ENCODE measurements at places on chromosomes 11 and 22. TPM values are rescaled to one million over a fixed set of nuclear protein-coding genes. Genes with fewer than 3 reads are reported as not detected.

- peaks cover 23% of the 10 kb centered on the region for H3K4me1 ChIP-seq
- H3K4me3 ChIP-seq = no peak overlapping the region
- H3K36me3 ChIP-seq = peaks cover 6% of the 10 kb centered on the region
- H3K27ac ChIP-seq = no peak overlapping the region
- no peak for DNase-seq
These were observed 10.4 kb downstream of the PDHX start for GRCh38 chr11:34926831-34927132.

The HBD gene
- polyA plus RNA-seq = not detected

The MCAT gene
- 10.8 TPM for polyA plus RNA-seq

GRCh38 chr11:21635394-21636145, 557.3 kb upstream of the ANO5 start:
- H3K27ac ChIP-seq = no peak overlapping the region
- H3K4me3 ChIP-seq = no peak overlapping the region
- no peaks in the 10 kb centered on the region for H3K27me3 ChIP-seq
- peaks cover 4% of the 10 kb centered on the region for H3K4me1 ChIP-seq
- DNase-seq = no peak
- no peaks in the 10 kb centered on the region for H3K36me3 ChIP-seq

The GGTLC3 gene
- polyA plus RNA-seq = not detected

The PRDX5 gene
- 239 TPM for polyA plus RNA-seq

DNA sequence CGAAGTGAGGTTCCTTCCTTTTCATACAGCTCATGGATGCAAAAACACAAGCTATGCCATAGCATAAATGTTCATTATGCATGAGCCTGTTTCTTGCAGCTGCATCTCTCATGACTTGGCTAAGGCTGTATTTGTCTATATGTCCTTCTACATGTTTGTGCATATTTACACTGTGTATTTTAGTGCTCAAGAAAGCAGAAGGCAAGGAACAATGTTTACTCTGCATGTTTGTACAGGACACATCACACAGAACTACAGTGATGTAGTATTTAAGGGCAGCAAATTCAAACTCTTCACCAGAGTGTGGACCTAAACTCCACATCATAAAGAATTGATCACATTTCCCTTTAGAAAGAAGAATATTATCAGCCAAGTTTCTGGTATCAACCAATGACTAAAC, 170.3 kb downstream of the CADM1 start:
- no peaks in the 10 kb centered on the region for H3K36me3 ChIP-seq
- no peaks in the 10 kb centered on the region for H3K27me3 ChIP-seq
- H3K4me1 ChIP-seq = no peaks in the 10 kb centered on the region
- DNase-seq = no peak
- H3K27ac ChIP-seq = no peak overlapping the region
- no peak overlapping the region for H3K4me3 ChIP-seq

The SERHL2 gene
- 0.44 TPM for polyA plus RNA-seq

DNA sequence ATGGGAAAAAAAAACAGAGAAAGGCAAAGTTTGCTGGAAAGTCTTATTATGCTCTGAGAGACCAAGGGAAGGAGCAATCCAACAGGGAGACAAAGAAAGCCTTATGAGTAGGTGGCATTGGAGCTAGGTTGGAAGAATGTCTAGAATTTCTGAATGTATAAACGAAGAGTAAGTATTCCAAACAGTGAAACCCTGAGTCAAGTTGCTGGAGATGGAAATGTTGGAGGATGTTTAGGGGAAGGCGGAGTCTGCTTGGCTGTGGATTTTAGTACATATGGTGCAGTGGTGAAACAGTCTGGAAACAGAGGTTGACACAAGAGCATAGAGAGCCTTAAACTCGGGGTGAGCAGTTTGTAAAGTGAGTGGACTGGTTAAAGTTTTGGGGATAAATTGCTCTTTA, 314.8 kb upstream of the CADM1 start:
- H3K27ac ChIP-seq = no peak overlapping the region
- no peaks in the 10 kb centered on the region for H3K36me3 ChIP-seq
- peaks cover 5% of the 10 kb centered on the region for H3K27me3 ChIP-seq
- H3K4me1 ChIP-seq = no peaks in the 10 kb centered on the region

DNA sequence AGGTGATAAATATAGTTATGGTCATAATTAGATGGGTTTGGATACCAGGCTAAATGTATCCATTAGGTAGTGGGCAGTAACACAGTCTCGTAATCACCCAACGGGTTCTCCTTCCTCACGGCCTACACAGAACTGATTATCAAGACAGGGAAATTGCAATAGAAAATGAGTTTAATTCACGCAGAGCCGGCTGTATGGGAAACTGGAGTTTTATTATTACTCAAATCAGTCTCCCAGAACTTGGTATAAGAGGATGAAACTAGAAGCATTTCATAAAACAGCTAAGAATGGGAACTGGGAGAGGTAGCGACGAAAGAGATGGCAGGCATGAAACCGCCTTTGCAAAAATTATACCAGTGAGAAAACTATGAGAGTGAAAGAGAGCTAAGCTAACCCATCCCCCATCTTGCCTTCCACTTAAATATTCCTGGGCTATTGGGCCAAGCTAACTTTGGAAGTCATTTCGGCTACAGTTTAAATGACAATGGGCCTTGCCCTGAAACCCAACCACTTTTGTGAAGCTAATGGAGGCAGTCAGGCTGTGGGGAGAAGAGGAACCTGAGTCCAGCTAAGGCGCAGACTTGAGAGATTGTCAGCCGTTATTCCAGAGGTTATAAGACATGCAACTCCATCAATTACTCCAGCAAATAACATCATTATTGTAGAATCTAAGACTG, 29.6 kb downstream of the CTSC start:
- peaks cover 11% of the 10 kb centered on the region for H3K4me1 ChIP-seq
- no peak overlapping the region for H3K4me3 ChIP-seq
- no peak overlapping the region for H3K27ac ChIP-seq
- H3K36me3 ChIP-seq = peaks cover 40% of the 10 kb centered on the region
- H3K27me3 ChIP-seq = no peaks in the 10 kb centered on the region

The OR4A47 gene
- polyA plus RNA-seq = not detected

GRCh38 chr22:48689206-48689605, 1138.5 kb downstream of the BRD1 start:
- H3K4me1 ChIP-seq = no peaks in the 10 kb centered on the region
- H3K4me3 ChIP-seq = no peak overlapping the region
- H3K27me3 ChIP-seq = no peaks in the 10 kb centered on the region
- DNase-seq = no peak

The MRGPRX4 gene
- not detected for polyA plus RNA-seq

The BTG4 gene
- not detected for polyA plus RNA-seq

GRCh38 chr11:1499261-1499890, 12.8 kb upstream of the MOB2 start:
- H3K36me3 ChIP-seq = peaks cover 25% of the 10 kb centered on the region
- DNase-seq = no peak
- no peaks in the 10 kb centered on the region for H3K27me3 ChIP-seq
- peak overlapping the region; percentile 19 for H3K27ac ChIP-seq
- peaks cover 70% of the 10 kb centered on the region for H3K4me1 ChIP-seq

GRCh38 chr11:62130283-62131169, 6.7 kb downstream of the INCENP start:
- H3K27me3 ChIP-seq = no peaks in the 10 kb centered on the region
- peaks cover 32% of the 10 kb centered on the region for H3K4me1 ChIP-seq
- no peak overlapping the region for H3K27ac ChIP-seq
- no peaks in the 10 kb centered on the region for H3K36me3 ChIP-seq
- H3K4me3 ChIP-seq = no peak overlapping the region
- DNase-seq = no peak

GRCh38 chr11:72856551-72857345, 42.5 kb downstream of the ATG16L2 start:
- no peak overlapping the region for H3K27ac ChIP-seq
- H3K27me3 ChIP-seq = no peaks in the 10 kb centered on the region
- peaks cover 5% of the 10 kb centered on the region for H3K4me1 ChIP-seq
- peaks cover 32% of the 10 kb centered on the region for H3K36me3 ChIP-seq

DNA sequence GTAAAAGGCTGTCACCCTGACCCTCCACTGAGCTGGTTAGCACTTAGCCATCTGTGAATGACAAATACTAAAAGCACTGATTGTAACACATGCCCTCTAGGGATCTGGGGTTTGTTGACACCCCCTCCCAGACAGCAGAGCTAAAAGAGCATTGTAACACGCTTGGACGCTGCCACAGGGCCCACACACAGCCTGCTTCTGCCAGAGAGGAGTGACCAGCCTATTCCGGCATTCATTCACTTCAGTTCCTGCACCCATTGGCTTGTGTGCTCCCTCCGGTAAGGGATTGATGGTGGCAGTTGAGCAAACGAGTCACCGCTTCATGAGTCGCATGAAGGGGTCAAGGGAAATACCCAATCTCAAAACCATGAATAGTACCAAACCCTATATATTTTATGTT, 15.8 kb downstream of the OR10D3 start:
- H3K36me3 ChIP-seq = no peaks in the 10 kb centered on the region
- H3K27me3 ChIP-seq = peaks cover 7% of the 10 kb centered on the region
- H3K4me3 ChIP-seq = no peak overlapping the region
- DNase-seq = no peak

DNA sequence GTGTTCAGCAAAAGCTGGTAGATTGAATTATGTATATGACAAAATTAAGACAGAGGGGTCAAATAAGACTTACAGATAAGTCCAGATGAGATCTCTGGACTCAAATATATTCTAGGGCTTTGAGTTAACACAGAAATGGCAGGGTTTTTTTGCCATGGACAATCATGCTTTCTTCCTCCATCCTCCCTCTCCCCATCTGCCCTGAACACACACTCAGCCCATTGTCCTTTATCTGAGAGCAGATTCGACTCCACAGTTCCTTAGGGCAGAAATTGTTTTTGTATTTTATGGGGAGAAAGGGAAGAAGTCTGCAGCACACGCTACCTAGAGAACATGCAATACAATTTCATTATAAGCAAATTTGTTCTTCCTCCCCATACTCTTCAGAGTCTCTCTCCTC, 86.8 kb downstream of the SLC1A2 start:
- no peak for DNase-seq
- no peaks in the 10 kb centered on the region for H3K27me3 ChIP-seq
- H3K27ac ChIP-seq = peak overlapping the region; percentile 72
- H3K4me1 ChIP-seq = peaks cover 56% of the 10 kb centered on the region

DNA sequence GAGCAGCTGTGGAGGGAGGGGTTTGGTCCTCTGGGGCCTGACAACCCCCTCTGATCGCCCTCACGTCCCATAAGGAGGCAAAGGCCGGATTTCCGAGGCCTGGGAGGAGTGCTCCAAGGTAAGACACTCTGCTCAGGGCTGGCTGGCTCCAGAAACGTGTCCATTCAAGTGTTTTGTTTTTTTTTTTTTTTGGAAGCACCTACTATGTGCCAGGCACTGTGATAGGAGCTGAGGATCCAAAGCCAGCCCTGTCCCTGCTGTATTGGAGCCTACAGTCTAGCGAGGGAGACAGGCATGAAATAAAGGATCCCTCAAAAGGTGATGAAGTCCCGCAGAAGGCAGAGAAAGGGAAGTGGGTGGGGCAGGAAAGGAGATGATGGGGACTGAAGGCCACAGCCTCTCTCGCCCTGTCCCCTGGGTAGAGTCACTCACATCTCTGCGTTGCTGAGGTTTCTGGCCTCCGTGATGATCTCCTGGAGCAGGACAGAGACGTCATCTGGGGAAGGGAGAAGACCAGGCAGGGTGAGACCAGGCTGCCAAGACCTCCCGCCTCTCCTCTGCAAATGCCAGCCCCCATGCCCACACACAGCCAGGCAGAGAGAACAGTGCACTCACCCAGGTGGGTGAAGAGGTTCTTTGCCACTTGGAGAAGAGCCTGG, 89.2 kb downstream of the PDE2A start:
- H3K36me3 ChIP-seq = no peaks in the 10 kb centered on the region
- peaks cover 14% of the 10 kb centered on the region for H3K27me3 ChIP-seq
- H3K27ac ChIP-seq = peak overlapping the region; percentile 79
- H3K4me1 ChIP-seq = peaks cover 17% of the 10 kb centered on the region

- H3K36me3 ChIP-seq = no peaks in the 10 kb centered on the region
- peak overlapping the region; percentile 74 for H3K4me3 ChIP-seq
- H3K27me3 ChIP-seq = peaks cover 10% of the 10 kb centered on the region
- H3K4me1 ChIP-seq = peaks cover 59% of the 10 kb centered on the region
These were observed 91.5 kb downstream of the CACNA1I start for GRCh38 chr22:39661842-39662685.

The PRG3 gene
- not detected for polyA plus RNA-seq

DNA sequence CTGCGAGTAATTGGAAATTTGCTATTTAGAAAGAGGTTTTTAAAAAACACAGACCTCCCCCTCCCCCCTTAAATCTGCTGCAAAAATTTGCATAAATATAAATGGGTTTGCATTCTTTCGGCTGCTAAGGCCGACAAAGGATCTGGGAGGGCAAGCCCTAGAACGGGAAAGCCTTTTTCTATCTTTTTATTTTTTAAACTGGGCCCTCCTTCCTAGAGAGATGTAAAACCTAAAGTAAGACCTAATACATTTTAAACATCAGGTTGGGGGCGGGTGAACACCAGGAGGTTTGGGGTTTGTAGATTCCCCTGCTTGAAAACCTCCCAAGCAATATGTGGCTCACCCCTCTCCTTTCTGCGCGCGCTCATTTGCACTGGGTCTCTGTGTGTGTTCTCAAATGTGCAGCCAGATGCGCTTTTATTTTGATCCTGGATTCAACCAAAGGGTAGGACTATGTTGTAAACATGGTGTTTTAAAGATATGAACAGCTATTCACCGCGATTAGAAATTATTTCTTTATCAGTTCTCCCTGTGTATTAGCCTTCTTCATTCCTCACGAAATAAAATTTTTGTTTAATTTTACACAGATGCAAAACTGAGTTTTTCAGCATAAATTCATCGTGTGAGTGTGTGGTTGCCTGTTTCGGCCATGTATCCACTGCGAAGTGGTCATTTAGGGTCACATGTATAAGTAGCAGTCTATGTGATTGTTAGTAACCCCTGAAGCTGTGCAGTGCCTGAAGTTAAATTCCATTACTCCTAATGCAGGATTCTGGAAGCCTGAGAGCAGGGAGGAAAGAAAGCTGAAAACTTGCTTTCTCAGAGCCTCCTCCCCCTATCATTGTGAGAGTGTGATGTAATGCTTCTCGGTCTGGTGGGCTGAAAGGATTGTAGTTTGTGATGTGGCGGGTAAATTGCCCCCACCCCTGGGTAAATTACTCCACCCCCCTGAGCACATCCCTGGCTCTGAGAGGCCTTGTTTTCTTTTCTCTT, 988 bp downstream of the TNRC6B start:
- peaks cover 37% of the 10 kb centered on the region for H3K4me1 ChIP-seq
- no peaks in the 10 kb centered on the region for H3K27me3 ChIP-seq
- peaks cover 8% of the 10 kb centered on the region for H3K36me3 ChIP-seq

The VWA5A gene
- polyA plus RNA-seq = 9.1 TPM

DNA sequence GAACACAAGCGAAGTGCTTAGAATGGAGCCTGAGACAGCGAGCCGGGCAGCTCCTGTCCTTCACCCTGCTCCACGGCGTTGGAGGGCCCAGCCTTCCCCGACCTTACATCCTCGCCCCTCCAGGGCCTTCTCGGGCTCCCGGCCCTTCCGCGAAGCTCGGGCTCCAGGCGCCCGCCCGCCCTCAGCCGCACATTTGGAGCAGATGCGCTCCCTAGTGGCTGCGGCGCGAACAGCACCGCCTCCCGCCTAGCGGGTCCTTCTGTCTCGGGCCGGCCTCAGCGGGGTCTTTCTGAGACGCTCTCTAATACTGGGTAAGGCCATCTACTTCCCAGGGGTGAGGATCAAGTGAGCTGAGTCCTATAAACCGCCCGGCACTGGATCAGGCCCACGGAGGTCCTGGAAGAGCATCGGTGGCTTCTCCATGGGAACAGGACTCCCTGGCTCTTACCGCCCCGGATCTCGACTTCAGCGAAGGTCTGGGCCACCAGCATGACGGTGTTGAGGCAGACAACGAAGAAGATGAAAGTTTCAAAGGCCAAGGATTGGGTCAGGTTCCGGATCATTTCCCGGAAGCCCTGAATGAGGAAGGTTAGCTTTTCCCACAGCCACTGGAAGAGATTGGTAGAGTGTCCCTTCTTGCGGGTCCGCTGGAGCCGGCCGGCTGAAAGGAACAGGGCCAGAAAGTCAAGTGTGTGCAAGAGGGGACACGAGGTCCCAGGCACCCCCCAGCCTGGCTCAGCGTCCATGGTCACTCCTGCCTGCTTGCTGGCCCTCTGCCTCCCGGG, 3.7 kb downstream of the CATSPER1 start:
- H3K4me3 ChIP-seq = peak overlapping the region; percentile 81
- H3K27ac ChIP-seq = no peak overlapping the region
- peaks cover 1% of the 10 kb centered on the region for H3K27me3 ChIP-seq
- peaks cover 7% of the 10 kb centered on the region for H3K4me1 ChIP-seq
- peak; percentile 78 for DNase-seq

Data from naive thymus-derived CD8-positive, alpha-beta T cell (primary cell).